ENCODE measurements at places on chromosomes 5 and 9. TPM values are rescaled to one million over a fixed set of nuclear protein-coding genes. Genes with fewer than 3 reads are reported as not detected.
A peak's percentile ranks its signal among the peaks of the same experiment; 100 is the strongest.

Gene FREM1
- total RNA-seq: 0.32 TPM

Gene SH2D3C
- total RNA-seq: 0.43 TPM

Gene CDH6
- total RNA-seq: 3.9 TPM

Gene MLANA
- total RNA-seq: not detected

Gene AHRR
- total RNA-seq: 22.5 TPM

Gene NPR3
- total RNA-seq: 2.9 TPM

Gene FOXI1
- total RNA-seq: not detected

Gene TMEM215
- total RNA-seq: not detected

Gene SLC6A7
- total RNA-seq: under 0.01 TPM

Gene SLC30A5
- total RNA-seq: 55.1 TPM

Gene GARIN3
- not detected for total RNA-seq

Gene BARHL1
- total RNA-seq: not detected

Gene ADAMTS12
- total RNA-seq: 54.8 TPM

DNA sequence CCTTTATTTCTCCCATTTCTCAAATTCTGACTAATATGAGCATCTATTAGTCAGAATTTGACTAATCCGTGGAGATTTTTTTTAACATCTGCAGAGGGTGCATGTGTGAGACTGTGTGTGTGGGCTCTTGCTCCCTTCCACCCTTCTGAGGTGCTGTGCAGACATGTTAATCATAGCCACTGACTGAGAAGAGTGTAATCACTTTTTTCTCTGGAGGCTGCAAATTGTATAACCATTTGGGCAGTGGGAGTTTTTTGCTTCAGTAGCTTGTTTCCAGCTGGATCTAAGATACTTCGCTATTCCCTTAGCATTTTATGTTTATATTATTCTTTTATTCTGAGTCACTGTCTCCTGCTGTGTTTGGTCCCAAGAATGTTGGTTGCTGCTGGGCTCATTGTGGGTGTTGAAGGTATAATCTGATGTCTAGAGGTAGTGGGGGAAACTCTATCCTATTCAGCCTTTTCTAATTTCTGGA, 66.2 kb downstream of the ARHGEF28 start:
- peak; percentile 62 for DNase-seq

GRCh38 chr5:66884564-66885243, 288.5 kb downstream of the MAST4 start:
- no peak for DNase-seq

GRCh38 chr9:120416781-120417427, 163.1 kb downstream of the CDK5RAP2 start:
- no peak for DNase-seq

DNA sequence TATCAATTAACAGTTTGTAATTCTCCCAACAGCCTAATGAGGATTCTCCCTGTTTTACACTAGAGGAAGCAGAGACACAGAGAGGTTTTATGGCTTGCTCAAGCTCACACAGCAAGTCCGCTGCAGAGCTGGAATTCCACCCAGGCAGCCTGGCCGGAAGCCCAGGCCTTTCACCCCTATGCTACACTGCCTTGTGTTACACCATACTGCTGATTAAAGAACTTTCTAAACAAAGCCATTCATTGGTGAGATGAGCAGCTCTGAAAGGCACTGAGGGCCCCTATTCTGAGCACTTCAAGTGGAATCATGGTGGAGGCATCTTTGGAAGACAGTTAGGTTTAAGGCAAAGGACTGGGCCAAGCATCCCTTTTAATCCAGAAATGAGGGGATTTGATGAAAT, 14.7 kb upstream of the LARP1 start:
- DNase-seq: peak; percentile 89

GRCh38 chr5:134494780-134495179, 30.7 kb upstream of the JADE2 start:
- no peak for DNase-seq

GRCh38 chr9:75128535-75128934, 40.2 kb downstream of the OSTF1 start:
- no peak for DNase-seq

DNA sequence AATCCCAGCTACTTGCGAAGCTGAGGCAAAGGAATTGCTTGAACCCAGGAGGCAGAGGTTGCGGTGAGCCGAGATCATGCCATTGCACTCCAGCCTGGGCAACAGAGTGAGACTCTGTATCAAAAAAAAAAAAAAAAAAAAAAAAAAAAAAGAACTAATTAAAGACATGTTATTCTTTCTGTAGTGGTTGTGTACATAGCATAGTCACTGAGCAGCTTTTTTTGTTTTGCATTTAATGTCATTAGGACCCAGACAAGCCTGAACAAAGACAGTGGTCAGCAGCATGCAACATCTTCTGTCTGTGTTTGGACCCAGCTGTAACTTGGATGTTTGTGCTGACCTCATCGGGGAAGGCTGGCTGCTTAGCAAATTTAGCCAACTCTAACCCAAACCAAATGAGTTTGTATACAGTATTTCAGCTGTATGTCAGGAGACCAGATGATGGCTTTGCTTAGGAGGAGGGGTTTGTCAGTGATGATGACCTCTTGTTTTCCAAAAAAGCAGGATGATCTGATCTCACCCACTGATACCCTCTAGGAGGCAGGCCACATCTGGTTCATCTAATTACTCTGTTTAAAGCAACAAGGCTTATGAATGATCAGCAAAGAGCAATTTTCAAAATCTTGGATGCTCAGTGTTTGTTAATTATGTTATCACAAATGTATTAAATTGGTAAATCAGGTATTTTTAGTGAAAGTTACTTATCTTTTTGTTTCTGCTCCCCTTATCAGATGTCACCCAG, 39.5 kb downstream of the SNCAIP start:
- DNase-seq: peak; percentile 82

- DNase-seq: no peak
Observed at GRCh38 chr5:159184236-159184635, 25.1 kb downstream of the RNF145 start.

DNA sequence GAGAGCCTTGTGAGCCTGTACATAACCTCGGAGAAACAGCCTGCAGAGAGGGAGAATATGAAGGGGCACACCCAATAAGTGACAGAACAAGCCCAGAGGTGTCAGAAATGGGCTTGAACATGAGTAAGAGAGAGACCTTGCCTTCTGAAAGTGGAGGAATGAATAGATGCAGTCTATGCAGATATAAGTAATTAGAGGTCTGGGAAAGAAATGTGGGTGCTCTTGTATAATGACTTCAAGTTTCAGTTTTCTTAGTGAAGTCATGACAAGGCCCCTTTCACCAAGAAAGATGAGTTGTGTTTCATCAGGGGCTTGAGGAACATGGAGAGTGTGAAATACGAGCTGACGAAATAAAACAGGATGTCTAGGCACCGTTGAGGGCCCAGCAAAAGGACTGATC, 15.1 kb downstream of the GRAMD2B start:
- DNase-seq: no peak

GRCh38 chr9:102035929-102036328, 297.5 kb upstream of the GRIN3A start:
- DNase-seq: no peak

GRCh38 chr5:131677115-131677514, 42.1 kb upstream of the RAPGEF6 start:
- DNase-seq: no peak

- DNase-seq: no peak
Observed at GRCh38 chr9:102114557-102114956, 376.1 kb upstream of the GRIN3A start.

- no peak for DNase-seq
Observed at GRCh38 chr5:10420932-10421331, 20.7 kb upstream of the ROPN1L start.

DNA sequence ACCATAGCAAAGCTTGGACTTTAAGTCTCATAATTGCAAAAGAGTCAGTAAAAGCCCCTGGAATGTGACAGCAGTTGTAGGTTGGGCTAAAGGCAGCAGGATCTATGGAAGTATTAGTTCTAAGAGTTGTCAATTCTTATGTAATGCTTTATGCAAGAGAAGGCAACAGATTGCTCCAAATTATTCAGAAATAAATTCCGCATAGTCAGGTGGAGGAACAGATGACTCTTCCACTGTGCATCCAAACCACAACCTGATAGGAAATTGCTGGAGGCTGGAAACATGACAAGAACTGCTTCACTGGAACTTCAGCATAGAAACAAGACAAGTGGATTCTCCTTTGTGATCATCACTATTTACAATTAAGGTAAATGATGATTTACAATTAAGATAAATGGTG, 101.0 kb downstream of the STARD4 start:
- peak; percentile 5 for DNase-seq

GRCh38 chr5:144189800-144190429, 19.2 kb downstream of the KCTD16 start:
- peak; percentile 98 for DNase-seq

DNA sequence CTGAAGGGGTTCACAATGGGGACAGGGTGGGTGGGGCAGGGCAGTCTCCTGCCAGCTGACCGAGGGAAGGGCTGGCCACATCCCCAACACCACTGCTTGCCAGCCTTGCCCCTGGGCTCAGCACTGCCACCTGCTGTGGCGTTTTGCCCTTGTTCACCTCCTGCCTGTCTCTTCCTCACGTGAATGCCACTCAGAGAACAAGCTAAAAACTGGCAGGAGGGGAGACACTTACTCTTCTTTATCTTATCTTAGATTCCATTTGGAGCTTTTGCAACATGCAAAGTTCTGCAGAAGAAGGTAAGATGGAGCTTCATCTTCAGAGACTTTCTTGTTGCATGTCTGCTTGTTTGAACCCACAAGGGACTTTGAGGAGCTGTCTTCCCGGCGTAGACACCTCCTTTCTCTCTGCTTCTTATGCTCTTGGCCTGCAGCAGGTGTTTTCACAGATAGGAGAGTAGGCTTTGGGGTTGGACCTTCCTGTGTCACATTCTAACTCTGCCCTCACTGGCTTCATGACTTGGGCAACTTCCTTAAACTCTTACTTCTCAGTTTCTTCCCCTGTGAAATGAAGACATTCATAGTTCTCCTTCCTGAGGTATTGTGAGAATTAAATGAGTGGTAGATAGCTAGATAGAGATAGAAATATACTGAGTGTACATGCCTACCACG, 4.1 kb downstream of the LRSAM1 start:
- DNase-seq: no peak

DNA sequence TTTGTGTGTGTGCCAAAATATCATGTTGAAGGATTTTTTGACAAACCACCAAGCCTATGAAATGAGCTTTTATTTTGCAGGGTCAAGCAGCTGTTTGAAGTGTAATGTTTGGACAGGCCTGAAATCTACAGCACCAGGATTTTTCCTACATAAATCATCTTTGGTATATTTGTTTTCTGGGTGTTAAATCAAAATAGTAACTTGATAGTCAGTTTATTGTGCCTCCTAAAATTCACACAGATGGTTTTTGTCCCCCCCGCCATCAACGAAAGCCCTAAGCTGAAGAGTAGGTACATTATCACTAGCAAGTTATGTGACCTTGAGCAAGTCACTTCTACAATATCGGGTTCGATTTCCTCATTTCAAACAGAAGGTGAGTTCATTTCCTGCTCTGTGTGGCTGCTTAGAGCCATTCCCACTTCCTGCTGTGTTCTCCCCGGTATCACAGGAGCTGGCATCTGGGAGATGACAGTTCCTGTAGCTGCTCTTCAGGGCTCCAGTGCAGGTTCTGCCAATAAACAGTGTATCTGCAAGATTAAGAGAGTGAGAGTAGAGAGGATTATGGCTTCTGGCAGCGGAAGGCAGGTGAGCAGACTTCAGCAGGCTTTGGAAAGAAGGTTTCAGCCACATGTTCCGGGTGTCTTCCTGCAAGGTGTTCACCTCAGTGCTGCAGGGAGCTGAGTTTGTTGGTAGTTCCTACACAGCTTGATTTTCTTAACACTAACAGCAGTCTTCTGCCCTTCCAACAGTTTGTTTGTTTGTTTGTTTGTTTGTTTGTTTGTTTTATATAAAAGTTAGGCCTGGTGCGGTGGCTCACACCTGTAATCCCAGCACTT, 48.4 kb upstream of the GNE start:
- DNase-seq: peak; percentile 50

- DNase-seq: no peak
Observed at GRCh38 chr5:156378159-156378558, 51.2 kb downstream of the SGCD start.

DNA sequence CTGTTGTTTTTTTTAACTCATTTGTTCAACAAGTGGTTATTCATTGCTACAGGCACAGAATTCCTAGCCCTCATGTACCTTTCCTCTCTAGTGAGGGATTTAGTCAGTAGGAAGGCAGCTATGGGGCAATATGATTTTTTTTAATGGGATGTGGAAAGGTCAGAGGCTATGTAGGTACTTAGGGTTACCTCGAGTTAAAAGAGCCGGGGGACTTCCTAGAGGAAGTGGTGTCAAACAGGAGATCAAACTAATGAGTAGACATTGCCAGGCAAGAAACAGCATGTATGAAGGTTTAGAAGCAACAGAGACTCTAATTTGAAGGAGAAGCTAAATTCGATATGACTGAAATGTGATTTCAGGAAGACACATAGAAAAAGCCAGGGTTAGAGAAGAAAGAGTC, 50.7 kb downstream of the ITGA2 start:
- DNase-seq: no peak

DNA sequence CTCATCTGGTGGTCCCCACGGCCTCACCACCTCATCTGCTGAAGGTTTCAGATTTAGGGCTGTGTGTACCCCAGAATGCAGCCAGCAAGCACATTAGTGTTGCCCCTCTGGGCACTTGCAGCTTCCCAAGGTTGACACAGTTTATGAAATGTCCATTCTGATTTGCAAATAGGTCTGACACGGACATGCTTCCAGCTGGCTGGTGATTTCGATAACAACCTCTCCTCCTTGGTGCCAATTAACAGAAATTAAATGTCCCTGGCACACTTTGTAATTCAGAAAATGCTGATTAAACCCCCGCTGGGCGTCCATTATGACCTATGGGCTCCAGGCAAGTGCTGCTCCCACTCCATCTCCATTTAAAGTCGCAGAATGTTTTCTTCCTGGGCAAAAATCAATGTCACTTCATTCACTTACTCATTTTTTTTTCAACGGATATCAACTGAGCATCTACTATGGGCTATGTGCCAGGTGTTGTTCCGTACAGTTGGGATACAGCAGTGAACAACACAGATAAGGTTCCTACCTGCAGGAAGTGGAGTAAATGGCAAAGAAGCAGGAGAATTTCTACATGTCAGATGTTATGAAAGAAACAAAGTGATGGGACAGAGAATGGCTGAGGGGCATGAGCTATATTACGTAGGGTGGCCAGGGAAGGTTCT, 32.0 kb downstream of the PLAC8L1 start:
- DNase-seq: no peak

DNA sequence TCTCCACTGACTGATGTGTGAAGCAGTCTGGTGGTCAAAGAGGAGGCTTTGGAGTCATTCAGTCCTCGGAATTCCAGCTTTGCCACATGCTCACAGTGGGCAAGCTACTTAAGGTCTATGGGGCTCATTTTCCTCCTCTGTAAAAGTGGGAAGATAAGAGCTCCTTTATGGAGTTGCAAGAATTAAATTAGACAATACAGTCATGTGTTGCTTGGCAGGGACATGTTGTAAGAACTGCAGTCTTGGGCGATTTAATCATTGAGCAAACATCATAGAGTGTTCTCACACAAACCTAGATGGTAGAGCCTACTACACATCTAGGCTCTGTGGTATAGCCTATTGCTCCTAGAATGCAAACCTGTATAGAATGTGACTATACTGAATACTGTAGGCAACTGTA, 253.9 kb downstream of the SH3GL2 start:
- DNase-seq: no peak

DNA sequence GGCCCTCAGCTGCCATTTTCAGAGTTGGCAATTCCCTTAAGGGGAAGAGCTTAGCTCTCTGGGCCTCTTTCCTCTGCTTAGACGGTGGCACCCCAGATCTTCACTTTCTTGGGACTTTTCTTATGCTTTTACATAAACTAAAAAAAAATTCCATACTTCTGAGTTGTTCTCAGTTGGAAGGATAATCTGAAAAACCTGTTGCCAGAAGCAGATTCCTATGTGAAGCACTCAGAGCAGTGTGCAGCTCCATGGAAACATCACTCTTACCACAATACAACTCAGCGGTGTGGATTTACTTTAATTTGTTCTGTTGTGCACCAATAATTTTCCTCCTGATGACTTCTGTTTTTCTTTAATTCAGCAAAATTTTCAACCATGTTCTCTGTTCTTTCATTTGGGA, 44.1 kb upstream of the MROH2B start:
- DNase-seq: peak; percentile 35
